Anterior cingulate cortex (tissue), 58 donors: ENCODE measurements at places on chromosomes 4 and X.
A peak's percentile ranks its signal among the peaks of the same experiment; 100 is the strongest.

DNA sequence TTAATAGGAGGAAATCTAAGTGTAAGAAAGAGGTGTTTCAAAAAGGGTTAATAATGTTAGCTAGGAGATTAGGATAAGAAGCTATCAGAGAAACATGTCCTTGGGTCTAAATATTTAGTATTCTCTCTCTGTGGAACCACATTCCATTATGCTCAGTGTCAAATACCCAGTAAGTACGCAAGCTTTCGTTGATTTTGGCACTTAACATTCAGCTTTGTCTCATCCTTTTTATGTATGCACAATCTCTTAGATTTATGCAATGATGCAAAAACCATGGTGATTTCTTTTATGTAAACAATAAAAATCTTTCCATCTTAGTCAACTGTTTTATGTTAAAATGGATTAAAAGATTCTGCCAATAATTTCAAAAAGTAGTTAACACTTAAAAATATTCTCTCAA is 129.2 kb downstream of the KLHL13 start:
- no peak for DNase-seq

GRCh38 chr4:149884046-149884445 is 68.4 kb upstream of the IQCM start:
- DNase-seq = peak; percentile 30

- no peak for DNase-seq
These were observed 41.1 kb downstream of the PPP3CA start for GRCh38 chr4:101306225-101306624.

DNA sequence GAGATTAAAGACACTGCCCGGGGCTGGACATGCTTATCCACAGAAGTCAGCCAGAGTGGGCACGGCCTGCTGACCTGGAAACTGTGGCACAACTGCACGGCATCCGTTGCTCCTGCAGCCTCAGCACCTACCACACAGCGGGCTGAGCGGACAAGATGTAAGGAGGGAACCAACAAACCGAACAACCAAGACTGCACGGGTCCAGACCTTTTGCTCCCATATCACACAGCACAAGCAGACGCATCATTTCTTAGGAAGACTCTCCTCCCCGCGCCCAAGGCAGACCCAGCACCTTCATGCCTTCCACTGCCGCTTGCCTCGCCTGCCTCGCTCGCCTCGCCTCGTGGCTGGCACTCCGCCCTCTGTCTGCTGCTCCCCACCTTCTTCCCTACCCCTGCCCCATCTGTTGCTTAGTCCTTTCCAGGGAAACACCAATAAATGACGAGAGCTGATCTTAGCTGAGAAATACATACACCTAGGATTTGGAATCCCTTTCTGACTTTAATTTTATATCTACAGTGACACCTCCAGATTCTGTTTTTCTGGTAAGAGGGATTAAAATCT is 79.0 kb downstream of the AFAP1 start:
- DNase-seq = no peak

- no peak for DNase-seq
These were observed 129.5 kb downstream of the KCTD8 start for GRCh38 chr4:44319129-44319528.

- no peak for DNase-seq
These were observed 282.4 kb downstream of the ANK2 start for GRCh38 chr4:113331811-113332210.

GRCh38 chrX:87626996-87627395 is 109.4 kb downstream of the KLHL4 start:
- no peak for DNase-seq

- no peak for DNase-seq
These were observed 34.0 kb upstream of the GYPA start for GRCh38 chr4:144174401-144175067.

GRCh38 chrX:18998653-18999052 is 14.7 kb upstream of the PHKA2 start:
- no peak for DNase-seq
